ENCODE measurements at places on chromosomes 7 and 10.

- no peak for DNase-seq
These were observed 476.1 kb downstream of the IPMK start for GRCh38 chr10:57791546-57791945.

GRCh38 chr10:14385596-14386593 lies 55.2 kb upstream of the FRMD4A start:
- DNase-seq, result no peak

- no peak for DNase-seq
These were observed 188.5 kb upstream of the PFKP start for GRCh38 chr10:2878818-2879217.

GRCh38 chr7:2192831-2193534 lies 39.8 kb downstream of the MAD1L1 start:
- DNase-seq, result no peak

Measured in Jurkat, Clone E6-1 (cell line).